ENCODE measurements at places on chromosomes 1 and 21.

DNA sequence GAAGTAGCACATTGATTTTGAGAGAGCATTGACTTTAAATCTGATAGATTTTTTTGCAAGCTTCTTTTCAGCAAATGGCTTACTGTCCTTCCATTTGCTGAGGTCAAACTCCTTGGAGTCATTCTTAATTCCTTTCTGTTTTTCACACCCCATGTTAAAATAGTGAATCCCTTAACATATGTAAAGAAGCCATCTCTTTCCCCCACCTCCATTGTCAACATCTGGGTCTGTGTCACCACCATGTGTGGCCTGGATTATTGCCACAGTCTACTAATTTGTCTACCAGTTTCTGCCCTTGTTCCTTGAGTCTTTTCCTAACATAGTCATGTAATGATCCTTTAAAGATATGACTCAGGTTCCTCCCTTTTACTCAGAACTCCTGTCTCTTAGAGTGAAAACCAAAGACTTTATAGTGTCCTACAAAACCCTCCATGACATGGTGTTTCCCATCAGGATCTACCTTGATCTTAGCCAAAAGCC is 104.7 kb downstream of the ST6GALNAC3 start:
- no peak for DNase-seq

GRCh38 chr21:28516991-28517592 is 475.6 kb downstream of the LTN1 start:
- peak; percentile 79 for DNase-seq

DNA sequence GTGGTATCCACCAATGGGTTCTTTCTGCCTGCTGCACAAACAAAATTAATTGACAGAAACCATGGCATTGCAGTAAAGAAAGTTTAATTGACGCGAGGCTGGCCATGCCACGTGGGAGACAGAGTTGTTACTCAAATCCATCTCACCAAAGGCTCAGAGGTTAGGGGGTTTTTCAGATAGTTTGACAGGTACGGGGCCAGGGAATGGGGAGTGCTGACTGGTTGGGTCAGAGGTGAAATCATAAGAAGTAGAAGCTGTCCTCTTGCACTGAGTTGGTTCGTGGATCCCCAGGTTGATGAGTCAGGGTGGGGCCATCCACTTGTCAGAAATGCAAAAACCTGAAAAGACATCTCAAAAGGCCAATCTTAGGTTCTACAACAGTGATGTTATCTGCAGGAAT is 941 bp upstream of the TBCE start:
- no peak for DNase-seq

DNA sequence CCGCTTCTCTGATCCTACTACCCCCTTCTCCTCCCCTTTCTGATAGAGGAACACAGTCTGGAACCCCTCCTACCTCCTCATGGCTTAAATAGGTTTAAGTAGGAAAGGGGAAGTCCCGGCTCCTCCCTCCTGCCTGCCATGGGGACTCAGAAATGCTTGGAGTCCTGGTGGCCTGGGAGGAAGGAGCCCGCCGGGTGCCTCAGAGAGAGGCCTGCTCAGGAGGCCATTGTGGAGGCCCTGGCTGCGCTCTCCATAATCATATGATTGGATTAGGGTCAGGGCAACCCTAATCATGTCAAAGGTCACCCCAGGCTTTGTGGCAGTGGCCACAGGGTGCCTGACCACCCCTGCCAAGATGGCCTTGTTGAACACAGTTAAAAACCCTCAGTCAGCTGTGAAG is 29.0 kb downstream of the WNT3A start:
- DNase-seq, result no peak

DNA sequence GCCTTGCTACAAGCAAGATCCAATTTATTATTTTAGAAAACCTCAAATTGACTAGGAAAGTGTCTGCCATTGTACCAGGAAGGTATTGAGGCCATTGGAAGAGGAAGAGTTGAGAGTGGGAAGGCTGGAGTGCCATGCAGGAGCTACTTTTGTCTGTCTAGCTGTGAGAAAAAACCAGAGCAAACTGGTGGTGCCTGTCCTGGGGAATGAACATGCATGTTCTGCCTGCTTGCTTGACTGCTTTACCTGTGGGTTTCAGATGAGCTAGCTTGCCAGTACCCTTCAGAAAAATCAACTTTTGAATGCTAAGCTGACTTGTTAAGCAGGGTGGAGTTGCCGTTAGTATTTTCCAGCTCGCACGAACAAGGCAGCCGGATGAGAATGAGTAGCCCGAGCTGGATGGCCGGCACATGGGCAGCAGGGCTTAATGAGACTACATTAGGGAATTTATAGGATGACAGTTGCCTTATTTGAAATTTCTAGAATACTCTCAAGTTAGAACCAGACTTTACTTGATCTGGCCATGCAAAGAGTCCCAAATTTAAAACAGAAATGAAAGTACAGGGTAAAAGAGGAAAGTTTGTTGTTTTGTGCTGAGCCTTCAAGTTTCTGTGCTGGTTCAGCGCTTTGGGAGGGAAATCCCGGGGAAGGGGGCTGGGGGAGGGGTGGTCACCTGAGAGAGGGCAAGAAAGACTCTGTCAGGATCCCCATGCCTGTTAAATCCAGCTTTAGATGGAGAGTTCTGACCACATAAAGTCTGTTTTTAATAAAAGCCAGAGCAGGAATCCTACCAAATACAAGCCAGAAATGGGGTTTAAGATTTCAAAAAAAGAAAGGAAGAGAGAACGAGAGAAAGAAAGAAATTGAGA is 29.6 kb upstream of the C1orf105 start:
- DNase-seq, result peak; percentile 46

DNA sequence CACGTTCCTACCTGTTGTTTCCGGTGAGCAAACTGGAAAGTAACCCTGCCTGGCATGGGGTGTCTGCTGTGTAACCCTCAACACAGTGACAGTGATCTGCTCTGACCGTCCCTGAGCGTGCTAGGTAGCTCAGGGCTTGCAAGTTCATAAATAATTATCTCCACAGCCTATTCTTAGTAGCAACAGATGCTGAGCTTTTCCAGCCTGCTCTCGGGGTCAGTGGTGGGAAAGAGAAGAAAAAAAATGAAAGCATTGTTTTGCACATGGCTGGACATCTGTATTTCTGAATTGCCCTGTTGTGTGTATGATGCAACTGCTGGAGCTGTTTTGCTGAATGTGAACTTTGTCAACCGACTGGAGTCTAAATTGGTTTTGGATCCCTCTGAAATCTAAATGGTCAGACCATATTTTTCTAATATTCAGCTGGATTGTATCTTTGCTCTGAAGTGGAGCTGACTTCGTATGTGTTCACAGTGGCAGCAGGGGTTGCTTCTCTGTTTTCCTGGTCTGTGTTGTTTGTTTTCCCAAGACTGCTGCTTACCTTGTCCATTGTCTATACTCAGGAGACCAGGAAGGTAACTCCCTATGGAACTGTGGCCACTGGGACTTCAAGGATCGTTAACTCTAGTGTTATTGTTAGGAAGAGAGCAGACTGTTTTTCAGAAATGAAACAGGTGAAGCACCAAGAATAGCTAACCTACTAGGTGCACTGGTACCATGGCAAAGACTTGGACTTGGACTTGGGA is 27.0 kb downstream of the TGFB2 start:
- no peak for DNase-seq

DNA sequence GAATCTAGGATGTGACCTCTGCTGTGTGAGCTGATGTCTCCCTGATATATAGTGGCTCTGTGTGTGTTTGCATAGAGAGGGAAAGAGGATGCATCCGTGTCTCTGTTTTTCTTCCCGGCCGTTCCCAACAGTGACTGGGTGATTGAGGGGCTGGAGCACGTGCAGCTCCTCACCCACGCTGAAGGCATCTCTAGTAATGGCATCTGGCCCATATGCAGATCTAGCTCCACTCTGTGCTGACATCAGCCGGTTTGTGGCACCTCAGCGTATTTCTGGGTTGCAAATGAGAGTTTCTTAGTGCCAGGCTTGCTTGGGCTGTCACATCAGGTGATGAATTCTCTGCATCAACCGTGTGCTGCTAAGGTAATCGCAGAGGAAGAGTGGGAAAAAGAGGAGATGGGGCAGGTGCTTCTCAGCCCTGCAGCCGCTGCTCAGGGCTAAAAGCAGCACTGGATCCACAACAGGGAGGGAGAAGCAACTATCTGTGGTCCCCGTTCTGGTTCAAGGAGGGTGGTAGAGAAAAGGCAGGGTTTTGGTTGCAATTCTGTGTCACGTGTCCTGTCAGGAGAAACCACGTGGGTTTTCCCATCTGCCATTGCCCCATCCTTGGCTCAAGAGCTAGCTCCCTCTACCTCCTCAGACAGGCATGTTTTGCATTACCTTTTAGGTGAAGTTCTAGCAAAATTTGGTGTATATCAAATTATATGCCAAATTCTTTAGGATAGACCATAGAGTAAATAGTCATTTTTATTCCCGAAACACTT is 282.9 kb downstream of the PBX1 start:
- DNase-seq, result no peak

DNA sequence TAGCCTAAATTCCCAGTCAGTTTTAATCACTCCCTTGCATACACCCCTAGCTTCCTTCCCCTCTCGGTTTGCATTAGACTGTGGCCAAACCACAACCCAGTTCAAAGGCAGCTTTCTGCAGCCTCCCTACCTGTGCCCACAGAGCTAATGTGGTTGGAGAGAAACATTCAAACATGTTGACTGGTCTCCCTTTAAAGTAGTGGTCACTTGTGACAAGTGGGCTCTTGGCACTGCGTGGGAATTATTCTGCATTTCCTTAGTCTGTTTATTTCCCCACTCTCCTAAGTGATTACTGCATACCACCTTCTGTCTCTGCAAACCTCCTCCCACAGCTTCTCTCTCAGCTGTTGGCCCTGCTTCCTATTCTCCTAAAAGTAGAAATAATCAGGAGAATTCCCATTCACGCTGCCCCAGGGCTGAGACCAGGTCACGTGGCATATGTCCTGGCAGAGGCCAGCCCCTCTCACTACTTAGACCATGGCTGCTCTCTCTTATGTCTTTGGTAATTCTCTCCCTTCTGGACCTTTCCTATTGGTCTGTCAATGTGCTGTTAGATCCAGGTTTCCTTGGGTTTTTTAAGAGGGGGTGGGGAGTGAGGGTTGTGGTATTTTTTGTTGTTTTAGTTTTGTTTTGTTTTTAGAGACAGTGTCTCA is 38.4 kb upstream of the CD101 start:
- DNase-seq, result no peak

DNA sequence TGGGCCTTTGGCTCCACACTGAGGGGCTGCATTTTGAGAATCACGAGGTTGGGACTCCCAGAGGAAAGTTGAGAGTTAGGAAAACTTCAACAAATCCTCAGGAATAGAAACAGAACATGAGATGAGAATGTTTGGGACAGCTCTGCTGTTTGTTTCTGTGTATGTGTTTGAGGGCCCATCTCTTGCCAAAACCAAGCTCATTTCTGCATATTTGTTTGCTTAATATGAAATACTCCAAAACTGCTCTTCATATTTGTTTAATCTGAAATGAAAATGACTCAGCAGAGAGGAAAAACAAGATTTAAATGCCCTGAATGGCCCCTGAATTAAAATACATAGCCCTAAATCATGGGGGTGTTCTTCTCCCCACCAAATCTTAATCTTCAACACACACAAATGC is 78.1 kb downstream of the DDR2 start:
- DNase-seq, result no peak

DNA sequence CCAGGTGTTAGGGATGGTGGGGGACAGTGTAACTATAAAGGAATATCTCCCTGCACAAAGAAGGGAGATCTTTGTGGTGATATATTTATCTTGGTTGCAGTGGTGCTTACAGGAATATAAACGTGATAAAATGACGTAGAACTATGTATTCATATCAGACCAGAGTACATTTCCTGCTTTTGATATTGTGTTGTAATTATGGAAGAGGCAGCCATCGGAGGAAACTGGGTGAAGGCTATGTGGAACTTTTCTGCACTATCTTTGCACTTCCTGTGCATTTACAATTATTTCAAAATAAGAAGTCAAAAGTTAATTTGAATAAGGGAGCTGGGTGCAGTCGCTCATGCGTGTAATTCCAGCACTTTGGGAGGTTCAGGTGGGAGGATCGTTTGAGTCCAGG is 37.6 kb downstream of the NDUFS5 start:
- DNase-seq, result no peak

DNA sequence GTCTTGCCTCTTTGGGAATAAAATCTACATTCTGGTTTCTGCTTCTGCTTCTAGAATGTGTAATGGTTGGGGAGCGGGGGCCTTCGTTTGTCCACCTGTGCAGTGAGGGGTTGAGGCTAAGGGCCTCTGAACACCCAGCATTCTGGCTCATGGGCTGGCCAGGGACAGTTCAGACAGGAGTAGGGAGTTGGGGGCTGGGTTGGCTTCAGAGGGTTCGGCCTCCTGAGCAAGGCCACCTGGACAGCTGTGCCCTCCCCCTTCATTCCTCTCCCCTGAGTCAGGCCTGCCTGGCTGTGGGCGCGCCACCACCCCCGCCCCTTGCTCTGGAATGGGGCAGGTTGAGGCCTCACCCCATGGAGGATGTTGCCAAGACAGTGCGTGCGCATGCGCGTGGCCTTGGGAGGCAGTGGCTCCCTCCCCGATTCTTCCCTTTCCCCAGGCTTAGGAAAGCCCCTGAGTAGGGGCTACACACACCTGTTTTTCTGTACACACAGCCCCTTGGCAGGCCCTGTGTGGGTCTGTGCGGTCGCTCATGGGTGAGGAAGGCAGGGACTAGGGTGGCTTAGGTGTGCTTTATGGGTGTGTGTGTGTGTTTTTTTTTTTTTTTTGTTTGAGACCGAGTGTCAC is 57.0 kb downstream of the YARS1 start:
- no peak for DNase-seq

DNA sequence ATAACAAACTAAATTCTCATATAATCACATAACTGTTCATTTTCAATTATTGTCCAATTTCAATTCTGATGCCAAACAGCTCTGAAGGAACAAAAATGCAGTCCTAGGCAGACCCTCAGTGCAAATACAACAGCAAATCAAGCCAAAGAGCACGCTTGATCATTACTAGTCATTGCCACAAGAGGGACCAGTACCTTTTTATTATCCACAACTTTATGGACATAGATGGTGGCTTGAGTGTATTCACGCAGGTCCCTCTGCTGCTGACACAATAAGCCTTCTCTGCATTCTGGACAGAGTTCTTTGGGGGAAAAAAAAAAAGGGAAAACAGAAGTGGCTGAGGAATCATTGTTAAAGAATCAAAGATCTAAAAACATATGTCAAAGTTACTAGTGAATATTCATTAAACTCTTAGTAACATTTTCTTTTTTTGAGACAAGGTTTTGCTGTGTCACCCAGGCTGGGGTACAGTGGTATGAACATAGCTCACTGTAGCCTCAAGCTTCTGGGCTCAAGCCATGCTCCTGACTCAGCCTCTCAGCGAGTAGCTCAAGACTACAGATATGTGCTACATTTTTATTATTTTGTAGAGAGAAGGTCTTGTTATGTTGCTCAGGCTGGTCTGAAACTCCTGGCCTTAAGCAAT is 34.3 kb upstream of the RAP1GAP start:
- DNase-seq, result no peak

DNA sequence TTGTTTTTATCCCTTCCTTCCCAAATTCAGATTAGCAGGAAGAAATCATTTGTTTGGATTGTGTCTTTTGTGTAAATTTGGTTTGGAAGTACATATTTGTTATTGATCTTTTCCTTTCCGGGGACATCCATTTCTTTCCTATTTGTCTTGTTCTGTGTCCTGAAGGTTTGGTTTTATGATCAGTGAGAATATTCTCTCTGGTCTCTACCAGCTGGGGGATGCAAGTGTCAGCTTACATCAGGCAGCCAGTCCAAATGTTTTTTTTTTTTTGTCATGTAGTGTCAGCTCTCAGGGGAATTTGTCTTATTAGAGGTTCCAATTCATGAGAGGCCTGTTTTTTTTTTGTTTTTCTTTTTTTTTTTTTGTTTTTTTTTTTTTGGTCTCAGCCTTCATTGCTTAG is 479.2 kb upstream of the LRRC7 start:
- no peak for DNase-seq
